ENCODE measurements at places on chromosomes 1 and 21.
A peak's percentile ranks its signal among the peaks of the same experiment; 100 is the strongest.

GRCh38 chr21:33025489-33026442 is at the start of gene OLIG2:
Gene OLIG2, plus strand, starts transcription at chr21:33025935. Its CDS starts 928 bp downstream, at chr21:33026863.
- DNase-seq = no peak

- peak; percentile 90 for DNase-seq
These were observed 34.7 kb downstream of the TUFT1 start for GRCh38 chr1:151574575-151575529.

GRCh38 chr21:33948951-33949444 is 33.4 kb upstream of the ATP5PO start:
- DNase-seq = no peak

GRCh38 chr1:43272576-43273571 is 3.1 kb downstream of the TMEM125 start:
- no peak for DNase-seq

GRCh38 chr1:99638853-99639252 is 7.1 kb upstream of the PALMD start:
- DNase-seq = no peak

DNA sequence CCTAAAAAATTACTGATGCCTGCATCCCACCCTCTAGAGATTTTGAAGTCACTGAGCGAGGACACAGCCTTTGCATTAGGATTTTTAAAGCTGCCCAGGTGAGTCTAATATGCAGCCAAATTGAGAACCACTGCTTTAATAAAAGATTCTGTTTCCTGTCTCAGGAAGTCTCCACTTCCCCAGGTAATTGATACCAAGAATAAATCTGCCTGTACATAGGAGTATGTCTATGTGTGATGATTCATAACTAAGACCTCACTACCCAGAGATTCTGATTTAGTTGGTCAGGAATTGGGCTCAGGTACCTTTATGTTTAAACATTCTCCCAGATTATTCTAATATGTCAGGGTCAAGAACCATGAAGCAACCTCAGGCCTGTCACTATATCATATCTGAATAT is 108.8 kb upstream of the ARTN start:
- no peak for DNase-seq

- DNase-seq = peak; percentile 82
These were observed at the start of gene CERS2 for GRCh38 chr1:150974580-150975478. Gene CERS2, minus strand, starts transcription at chr1:150974835. Its CDS starts 5,745 bp downstream, at chr1:150969090.

GRCh38 chr1:172600615-172601014 is 58.3 kb upstream of the FASLG start:
- no peak for DNase-seq

DNA sequence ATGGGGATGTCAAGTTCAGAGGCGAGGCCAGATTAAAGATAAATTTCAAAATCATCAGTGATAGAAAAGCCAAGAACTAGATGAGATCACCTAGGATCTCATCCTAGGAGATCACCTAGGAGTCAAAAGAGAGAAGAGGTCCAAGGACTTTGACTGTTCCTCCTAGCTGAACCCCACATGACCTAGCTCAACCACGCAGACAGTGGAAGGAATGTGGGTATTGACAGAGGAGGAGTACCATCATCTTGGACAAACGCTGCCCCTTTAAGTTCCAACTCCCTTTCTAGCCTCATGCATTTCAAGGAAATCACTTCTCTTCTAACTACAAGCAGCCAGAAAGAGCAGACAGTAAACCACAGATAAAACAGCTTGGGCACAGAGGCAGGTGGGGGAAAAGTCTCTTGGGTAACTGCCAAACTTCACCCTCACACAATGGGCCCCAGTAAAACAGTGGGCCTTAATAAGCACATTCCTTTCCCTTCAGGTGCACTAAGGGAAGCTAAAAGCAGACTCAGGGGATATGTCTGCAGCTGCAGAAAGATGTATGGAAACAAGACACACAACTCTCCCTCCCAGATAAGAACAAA is 12.5 kb upstream of the FAM76A start:
- DNase-seq = no peak

GRCh38 chr1:51276286-51276685 is 40.2 kb downstream of the RNF11 start:
- DNase-seq = no peak

DNA sequence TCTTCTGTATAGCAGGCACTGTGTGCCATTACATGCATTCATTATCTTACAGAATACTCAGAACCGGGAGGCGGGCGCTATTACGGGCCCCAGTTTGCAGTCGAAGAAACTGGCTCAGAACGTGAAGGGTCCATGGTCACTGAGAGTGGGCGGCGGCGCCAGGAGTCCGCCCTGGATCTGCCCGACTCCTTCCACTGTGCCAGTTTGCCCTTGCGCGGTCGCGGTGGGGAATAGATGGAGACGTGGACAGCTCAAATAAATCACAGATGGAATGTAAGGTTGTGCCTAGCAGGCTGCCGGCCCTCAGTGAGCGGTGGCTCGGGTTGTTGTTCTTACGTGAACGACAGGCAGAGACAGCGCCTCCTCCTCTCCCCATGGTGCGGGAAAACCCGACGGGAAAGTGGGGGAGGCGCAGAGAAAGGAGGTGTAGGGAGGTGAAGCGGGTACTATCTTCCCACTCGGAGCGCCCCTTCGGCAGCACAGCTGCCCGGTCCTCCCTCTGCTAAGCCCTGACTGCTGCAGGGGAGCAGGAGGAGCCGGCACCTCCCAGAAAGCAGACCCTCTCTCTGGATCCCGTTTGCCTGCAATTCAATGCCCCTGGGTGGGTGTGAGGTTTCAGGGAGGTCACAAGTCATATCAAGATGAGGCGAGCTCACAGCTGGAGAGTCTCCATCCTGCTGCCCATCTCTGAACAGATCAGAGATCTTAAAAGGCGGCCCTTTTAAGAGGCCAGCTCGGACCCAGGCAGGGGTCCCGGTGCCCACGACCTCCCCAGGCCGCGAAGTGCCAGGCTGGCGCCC is 1.1 kb downstream of the COL9A2 start:
- DNase-seq = no peak

- DNase-seq = no peak
These were observed 181.3 kb downstream of the RUNX1 start for GRCh38 chr21:34867785-34868184.

- no peak for DNase-seq
These were observed 41.9 kb upstream of the ELAVL4 start for GRCh38 chr1:50066806-50067205.

- no peak for DNase-seq
These were observed 51.7 kb upstream of the EDEM3 start for GRCh38 chr1:184806296-184806721.

GRCh38 chr1:218848009-218848408 is 325.7 kb upstream of the LYPLAL1 start:
- no peak for DNase-seq

DNA sequence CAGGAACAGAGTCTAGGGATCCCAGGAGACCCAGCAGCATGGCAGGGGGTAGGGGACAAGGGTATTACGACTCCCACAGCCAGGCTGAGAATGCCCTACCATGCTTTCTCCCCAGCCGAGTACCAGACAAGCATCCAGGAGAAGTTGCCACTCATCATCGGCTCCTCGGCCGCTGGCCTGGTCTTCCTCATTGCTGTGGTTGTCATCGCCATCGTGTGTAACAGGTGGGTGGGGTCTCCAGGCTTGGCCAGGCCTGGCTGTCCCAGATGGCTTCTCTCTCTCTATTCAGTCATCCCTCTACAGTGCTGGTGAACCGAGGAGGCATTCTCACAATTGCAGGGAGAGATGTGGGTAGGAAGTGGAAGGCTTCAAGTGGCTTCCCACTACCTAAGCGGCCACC is 77.3 kb downstream of the LACTBL1 start:
- DNase-seq = no peak

- no peak for DNase-seq
These were observed 725.5 kb upstream of the CHRM3 start for GRCh38 chr1:238660849-238661248.

- no peak for DNase-seq
These were observed 788 bp upstream of the TXNIP start for GRCh38 chr1:145997016-145997717.

DNA sequence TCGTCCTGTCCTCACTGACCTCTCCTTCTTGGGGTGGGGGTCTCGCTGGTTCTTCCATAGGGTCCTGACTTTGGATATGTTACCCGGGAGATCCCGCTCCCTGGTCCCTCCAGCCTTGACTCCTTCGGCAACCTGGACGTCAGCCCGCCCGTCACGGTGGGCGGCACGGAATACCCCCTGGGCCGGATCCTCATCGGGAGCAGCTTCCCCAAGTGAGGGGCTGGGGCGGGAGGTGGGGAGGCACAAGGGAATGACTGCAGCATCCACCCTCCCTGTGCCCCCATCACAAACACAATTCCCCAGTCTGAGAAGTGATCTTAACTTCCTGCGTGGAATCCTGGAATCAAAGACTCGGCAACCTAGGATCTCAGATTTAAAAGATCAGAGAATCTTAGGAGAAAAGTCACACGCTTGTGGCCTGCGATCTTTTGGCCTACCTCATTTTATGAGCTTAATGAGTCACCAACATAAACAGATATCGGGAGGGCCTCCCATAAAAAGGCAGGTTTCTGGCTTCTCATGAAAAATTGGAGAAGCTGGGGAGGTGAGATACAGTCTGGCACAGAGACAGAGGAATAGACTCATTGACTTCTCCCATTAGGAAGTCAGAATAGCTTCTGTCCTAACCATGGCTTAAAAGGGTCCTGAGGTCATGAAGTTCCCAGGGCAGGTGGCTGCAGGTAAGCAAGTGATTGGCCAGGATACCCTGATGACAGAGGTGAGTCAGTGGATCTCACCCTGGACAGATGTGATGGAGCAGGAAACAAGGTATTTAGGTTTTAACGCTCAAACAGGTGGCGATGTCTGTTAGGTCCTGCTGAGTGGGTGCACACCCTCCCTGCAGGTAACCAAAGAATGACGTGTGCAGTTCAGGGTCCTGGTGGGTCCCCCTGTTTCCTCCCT is 15.9 kb upstream of the PADI3 start:
- DNase-seq = peak; percentile 90

DNA sequence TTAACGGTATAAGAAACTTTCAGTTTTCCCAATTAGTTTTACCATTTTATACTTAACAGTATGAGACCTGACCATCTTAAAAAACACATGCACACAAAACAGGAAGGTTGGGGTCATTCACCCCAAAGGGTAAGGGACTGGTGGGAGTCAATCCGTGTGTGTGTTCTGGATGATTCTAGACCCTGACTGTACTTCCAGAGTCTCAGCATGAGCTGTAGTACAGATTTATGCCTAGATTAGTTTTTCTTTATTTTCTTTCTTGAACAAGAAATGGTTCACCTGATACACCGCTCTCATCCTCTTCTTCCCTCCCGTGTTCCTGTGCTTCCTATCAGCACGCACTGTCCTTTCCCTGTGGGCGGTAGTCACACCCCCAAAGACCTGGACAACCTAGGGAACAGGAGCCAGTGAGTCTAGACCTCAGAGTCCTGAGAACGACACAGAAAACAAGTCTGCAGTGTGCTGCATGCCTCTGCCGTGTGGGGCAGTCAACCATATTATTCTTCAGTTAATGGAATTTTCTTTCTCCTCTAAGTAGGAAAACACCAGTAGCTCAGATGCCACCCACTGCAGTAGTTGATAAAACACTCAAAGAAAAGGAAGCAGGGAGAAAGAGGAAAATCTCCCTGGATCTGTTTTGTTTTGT is 38.9 kb upstream of the MRPS6 start:
- no peak for DNase-seq

GRCh38 chr1:115184260-115184950 is 95.1 kb upstream of the TSPAN2 start:
- no peak for DNase-seq

DNA sequence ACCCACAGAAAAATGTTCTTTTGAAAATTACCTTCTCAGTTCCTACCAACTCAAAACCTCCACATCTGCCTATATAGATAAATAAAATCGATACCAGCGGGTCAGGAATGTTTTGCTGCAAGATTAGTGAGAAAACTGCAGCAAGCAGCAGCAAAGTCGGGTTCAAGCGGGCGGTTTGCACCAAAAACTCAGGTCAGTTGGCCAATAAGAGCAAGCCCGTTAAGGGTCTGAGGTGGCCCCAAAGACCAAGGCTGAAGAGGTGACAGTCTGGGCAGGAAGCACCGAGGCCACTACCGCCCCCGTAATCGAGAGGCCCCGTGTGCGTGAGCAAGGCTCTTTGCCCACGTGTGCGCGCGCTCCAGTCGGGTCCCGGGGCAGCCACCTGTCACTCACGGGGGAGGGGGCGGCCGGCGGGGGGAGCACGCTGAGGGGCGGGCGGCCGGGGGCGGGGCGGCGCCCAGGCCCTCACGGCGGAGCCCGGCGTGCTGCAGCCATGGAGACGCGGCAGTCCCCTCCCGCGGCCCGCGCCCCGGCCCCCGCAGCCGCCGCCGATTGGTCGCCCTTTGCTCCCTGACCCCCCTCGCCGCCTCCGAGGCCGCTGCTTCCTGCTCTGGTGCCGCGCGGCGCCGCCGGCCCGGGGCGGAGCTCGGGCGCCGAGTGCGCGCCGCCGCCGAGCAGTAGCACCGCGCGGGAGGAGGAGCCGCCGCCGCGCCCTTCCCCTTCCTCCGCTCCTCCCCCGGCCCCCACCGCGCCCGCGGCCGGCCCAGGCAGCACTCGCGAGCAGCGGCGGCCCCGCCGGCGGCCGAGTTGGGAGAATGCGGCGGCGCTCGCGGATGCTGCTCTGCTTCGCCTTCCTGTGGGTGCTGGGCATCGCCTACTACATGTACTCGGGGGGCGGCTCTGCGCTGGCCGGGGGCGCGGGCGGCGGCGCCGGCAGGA is at the start of gene GALNT2:
TSS of gene GALNT2 (plus strand) at position 773 of the 939 bp plus-strand sequence. CDS start at position 816, 43 bp downstream.
- peak; percentile 95 for DNase-seq

DNA sequence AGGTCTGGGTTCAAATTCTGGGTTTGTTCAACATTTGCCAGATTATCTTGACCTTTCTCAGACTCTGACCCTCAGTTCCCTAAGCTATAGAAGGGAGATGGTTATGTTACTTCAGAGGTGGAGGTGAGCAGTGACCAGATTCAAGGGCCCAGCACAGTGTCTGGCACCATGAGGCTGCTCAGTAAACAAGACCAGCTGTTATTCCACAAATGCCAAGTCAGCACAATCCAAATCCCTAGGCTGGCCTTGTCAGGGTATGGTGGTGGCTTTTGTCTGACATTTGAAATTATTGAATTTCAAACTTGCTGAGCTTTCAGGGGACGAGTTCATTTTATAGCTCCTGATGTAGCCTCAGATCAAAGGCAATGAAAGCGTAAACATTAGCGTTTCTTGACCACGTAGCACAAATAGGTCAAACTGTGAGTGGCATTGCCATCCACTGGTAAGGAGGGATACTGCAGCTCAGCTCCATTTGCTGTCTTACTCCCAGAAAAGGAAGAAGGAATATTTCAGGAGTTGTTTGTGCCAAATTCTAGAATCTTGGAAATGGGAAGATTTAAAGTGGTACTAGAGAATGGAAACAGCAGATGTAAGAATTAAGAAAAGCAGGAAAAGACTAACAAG is 94.3 kb upstream of the EDN2 start:
- DNase-seq = peak; percentile 17

- no peak for DNase-seq
These were observed 15.4 kb downstream of the COL18A1 start for GRCh38 chr21:45420061-45421041.

All from RWPE1 (cell line).